NCI-H1048 (cell line): ENCODE measurements at places on chromosomes 4 and X.
A peak's percentile ranks its signal among the peaks of the same experiment; 100 is the strongest.

GRCh38 chr4:99208719-99209075 is 10.3 kb downstream of the ADH6 start:
- no peak for DNase-seq

DNA sequence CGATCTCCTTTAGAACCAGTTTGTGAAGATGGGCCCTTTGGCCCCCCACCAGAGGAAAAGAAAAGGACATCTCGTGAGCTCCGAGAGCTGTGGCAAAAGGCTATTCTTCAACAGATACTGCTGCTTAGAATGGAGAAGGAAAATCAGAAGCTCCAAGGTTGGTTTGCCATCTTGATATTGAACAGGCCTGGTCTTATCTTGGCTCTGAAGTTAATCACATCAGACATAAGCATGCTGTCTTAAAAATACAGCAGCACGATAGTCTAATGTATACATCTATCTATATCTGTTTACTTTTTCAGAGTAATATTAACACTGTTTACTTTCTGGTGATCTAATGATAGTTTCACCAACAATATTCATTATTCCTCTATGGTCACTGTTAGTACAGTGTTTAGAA is 129.8 kb downstream of the PTTG2 start:
- no peak for DNase-seq

DNA sequence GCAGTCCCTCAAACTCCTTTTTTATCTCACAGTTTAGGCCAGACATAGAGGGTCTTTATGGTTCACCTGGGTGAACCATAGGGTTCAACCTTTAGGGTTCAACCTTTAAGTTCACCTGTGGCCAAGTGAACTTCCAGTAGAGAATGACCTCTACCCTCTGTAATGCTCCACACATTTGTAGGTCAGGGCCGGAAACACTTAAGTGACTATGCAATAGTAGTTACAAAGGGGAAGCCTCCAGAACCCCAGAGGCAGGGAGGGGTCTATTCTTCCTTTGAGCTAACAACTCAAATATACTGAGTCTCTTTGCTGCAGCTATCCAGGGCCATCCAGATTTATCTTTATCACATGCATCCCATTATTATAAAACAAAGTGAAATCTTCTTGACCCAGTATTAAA is 100.0 kb downstream of the LARP1B start:
- DNase-seq: no peak

DNA sequence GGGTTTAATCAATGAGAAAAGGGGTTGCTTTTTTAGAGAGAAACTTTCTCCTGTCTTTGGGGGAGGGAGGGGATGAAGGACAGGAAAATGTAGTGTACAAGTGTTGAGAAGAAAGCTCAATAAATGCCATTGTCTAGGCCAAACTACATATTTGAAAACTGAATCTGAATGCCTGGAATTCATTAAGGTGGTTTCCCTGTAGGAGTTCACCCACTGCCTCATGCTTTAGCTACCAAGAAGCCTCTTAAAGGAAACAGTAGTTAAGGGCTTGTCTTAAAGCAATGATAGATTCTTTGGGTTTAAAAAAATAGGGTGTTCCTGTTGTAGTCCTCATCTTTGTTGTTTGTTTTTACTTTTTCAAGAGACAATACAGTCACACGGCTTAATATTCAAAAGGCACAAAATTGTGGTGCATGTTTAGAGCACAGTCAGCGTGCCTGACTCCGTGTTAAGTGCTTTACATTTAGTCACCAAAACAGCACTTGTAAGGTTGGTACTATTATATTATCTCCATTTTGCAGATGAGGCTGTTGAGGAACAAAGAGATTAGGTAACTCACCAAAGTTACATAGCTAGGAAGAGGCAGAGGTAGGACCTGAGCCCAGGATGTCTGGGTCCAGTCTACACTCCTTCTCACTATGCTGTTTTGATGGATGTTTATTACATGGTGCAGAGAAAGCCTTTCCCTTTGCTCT is 46.0 kb downstream of the FNIP2 start:
- DNase-seq: no peak

DNA sequence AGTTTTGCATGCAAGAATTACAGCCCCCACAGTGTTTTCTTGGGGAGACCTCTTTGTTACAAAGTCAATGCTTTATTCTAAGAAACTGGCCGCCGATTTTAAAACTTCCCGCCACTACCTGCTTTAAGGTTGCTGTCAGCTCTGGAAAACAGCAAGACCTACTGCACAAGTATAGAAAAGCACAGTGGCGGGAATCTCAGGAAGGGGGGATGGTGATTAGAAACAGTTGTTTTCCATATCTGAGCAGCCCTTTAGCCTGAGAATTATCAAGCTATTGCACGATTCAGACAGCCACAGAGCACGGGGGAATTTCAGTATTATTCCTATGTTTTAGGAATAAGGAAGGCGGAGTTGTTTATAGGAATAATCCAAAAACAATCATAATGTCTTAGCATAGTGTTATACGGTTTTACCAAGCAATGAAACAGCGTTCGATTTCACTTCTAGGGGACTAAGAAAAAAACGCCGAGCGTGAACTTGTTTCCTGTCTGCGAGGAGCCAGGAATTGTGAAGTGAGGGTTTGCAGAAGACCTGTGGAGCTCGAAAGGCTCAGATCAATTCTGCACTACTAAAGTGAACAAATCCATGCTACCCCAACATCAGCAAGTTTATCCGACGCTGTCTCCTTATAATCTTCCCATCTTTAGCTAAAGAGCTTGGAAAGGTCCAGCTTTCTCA is 81.3 kb downstream of the HMGN5 start:
- no peak for DNase-seq

- DNase-seq: no peak
Observed at GRCh38 chr4:17681281-17682221, 67.1 kb downstream of the MED28 start.

- no peak for DNase-seq
Observed at GRCh38 chr4:100486496-100486895, 31.3 kb downstream of the EMCN start.

DNA sequence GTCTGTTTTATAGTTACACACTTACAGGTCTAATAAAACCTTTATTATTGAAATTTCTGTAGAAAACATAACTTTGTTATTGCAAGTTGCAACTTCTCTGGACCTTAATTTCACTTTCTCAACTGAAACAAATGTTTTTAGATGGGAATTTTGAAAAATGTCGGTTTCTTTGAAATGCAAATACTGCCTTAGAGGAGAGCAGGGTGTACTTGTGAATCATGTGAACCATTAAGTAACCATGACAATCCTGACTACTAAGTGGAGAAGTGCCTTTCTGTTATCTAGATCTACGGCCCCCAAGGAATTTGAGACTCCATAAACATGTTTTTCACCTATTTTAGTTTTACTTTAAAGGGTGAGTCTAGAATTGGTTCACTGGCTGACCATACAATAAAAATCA is 8.5 kb upstream of the ARMCX2 start:
- no peak for DNase-seq

DNA sequence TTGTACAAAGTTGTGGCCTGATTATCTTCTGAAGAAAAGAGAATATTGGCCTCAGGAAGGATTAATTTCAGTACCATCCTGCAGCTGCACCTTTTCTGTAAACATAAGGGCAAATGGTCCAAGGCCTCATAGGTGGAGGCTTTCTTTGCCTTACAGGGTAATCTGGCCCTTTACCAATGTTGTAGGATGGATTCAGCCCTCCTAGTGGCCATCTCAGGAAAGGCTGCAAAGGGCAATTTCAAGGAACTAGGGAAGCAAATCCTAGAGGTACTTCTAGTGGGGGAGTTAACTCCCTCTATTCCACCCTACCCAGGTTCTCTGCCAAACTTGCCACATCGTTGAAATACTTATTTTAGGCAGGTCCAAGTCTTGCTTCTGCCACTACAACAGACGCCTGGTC is 57.6 kb downstream of the UGT2B11 start:
- DNase-seq: no peak

DNA sequence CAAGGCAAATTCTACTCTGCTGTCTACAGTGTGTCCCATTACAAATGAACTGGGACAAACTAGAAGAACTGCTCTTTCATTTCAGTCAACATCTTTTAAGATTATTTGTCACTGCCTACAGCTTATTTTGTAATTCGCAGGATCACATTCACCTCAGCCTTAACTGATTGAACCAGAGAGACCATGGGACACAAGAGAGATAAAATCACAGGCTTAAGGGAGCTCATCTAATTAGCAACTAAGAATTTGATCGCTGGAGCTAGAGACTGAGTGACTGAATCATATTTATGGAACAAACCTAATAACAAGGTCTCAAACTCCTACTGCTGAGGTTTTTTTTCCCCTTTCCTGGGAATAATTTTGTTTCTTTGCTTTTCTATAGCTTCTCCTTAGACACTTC is 898.2 kb downstream of the PCDH18 start:
- DNase-seq: no peak

DNA sequence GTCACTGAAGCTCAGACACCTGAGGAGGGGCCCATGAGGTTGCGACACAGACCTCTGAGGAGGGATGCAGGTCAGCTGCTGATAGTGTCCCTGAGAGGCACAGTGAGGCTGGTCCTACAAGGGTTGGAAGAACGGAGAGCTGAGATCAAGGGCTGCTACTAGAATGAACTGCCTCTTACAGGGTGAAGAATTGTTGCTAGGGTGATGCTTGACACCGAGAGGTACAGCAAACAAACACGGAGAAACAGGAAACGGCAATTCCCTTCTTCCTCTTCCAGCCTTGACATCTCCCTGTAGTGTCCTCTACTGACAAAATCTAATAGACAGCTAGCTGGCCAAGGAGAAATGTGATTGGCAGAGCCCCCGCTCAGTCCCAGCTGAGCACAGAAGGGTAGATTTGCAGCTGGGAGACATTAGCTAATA is 11.8 kb upstream of the HPGDS start:
- no peak for DNase-seq

DNA sequence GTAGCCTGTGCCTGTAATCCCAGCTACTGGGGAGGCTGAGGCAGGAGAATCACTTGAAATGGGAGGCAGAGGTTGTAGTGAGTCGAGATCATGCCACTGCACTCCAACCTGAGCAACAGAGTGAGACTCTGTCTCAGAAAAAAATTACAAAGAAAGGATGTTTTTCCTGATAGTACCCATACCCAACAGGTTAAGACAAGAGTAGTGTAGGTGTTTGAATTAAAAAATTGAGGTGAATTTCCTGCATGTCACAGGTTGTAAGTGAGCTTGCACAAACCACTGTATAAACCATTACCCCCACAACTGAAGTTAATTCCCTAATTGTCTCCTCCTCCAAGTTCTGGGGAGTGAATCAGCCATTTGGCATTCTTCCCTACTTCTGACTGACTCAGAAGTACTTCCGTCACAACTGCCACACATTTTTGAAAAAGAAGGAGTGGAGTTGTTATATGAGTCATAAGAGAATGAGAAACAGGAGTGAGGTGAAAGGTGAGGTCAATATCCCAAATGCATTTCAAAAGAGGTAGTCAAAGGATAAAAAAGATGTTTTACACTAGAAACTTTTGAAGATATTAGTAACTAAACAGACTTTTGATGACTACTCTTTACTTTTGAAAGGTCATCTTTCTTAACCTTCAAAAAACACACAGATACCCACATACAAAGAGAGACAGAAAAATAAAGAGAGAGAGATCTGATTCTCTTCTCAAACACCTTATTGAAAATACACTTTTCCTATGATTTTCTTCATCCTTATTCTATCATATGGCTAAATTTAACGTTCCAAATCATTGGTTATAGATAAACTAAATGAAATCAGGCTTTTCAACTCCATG is 134.5 kb downstream of the BTC start:
- no peak for DNase-seq

- no peak for DNase-seq
Observed at GRCh38 chrX:85992811-85993229, 54.5 kb downstream of the CHM start.

DNA sequence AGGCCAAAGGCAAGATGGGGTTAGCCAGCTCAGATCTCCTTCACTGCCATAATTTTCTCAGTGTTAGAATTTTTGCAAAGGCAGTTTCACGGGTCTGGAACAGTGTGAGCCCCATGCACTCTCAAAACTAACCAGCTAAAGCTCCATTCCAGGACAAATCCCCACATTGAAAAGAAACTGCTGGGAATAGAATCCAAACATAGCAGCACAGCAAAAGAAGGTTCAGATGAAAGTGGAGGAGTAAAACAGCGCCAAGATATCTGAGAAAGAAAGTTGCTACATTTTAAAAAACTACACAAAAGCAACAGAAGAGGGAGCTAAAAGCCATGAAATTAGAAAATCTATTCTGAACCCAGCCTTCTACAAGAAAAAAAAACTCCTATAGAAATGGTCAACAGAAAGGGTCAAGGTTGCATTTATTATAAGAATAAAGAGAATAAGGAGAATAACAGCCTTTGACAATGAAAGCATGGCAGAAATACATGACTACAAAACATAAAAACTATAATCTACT is 39.6 kb upstream of the SLC7A3 start:
- no peak for DNase-seq

GRCh38 chr4:146945556-146946374 is at the start of gene TTC29:
TSS of gene TTC29 (minus strand) at chr4:146945864. CDS start at chr4:146939895, 5,969 bp downstream.
- DNase-seq: peak; percentile 83

- DNase-seq: no peak
Observed at GRCh38 chr4:7384003-7384928, 50.5 kb downstream of the PSAPL1 start.

DNA sequence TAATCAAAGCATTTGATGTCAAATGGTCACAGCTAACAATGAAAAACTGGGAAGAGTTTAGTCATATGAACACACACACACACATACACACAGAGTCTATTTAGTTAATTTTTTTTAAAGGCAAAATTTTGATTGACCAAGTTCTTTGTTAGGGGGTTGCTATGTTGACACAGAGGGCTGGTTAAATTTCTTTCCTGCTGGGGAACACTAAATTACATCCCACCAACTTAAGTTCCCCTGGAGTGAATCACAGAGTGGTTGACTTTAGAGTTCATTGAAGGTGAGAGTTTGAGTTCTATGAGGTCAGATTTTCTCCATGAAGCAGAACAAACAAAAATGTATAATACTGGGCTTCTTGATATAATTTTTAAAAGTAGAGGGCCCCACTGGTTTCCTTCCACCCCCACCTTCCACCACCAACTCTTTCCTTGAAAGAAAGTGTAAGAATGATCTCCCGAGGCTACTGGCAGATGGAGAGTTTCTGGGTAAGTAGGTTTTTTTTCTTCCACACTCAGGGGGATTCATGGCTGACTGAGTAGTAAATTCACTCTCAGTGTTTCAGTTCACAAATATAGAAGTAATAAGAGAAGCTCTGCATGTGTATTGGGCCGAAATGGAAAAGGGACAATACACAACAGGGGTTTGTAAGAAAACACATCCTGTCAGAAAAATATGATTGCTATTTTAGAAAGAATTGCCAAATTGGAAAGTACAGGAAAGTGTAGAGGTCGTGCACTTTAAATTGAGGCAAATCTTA is 917.0 kb upstream of the LCORL start:
- no peak for DNase-seq
